ENCODE measurements at places on chromosomes 11 and 22.

- DNase-seq = peak; percentile 6
These were observed 602.2 kb downstream of the BUD13 start for GRCh38 chr11:116170526-116171120.

DNA sequence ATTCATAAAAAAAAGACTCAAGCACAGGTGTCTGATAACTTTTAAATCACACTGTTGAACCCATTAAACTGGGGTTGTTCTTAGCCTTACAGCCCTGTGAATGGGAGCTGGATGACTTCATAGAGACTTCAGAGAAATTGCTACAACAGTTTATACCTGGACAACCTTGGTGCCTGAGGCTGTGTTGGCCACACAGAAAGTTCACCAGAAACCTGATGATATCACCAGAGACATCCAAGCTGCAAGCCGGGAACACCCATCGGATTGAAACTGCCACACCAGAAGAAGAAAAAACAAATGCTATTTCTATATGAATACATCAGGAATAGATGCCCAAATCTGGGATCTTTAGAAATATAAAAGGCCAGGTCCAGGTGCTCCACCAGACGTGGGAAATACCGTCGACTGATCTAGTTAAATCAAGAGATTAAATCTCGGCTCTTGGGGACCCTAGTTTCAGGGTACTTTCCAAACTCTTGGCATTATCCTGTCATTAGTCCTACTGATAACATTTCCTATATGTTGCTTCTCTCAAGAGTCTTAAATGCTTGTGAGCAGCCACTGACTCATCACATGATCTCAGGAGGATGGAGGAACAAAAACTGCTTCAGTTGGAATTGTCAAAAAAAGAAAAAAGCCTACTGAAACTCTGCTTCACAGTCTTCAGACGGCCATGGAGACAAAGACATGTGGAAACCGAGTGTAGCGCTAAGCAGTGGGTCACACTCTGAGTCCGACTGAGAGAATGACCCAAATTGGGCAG is 28.6 kb upstream of the APOL5 start:
- DNase-seq = no peak

DNA sequence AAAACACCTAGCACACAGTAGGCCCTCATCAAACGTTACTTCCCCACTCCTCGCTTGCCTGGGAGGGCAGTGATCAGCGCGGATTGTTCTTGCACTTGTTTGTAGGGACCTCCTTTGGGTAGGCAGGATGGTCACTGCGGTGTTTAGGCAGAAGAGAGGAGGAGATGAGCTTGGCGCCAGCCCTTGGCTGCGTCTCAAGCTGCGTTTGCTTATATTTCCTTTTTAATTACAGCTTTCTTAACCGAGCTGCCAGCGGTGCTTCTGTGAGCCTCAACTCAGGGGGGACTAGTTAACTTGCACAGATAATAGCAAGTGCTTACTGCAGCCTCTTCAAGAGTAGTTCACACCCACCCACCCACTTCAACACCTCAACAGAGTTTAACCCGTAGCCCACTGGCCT is 15.1 kb downstream of the IFT27 start:
- no peak for DNase-seq

DNA sequence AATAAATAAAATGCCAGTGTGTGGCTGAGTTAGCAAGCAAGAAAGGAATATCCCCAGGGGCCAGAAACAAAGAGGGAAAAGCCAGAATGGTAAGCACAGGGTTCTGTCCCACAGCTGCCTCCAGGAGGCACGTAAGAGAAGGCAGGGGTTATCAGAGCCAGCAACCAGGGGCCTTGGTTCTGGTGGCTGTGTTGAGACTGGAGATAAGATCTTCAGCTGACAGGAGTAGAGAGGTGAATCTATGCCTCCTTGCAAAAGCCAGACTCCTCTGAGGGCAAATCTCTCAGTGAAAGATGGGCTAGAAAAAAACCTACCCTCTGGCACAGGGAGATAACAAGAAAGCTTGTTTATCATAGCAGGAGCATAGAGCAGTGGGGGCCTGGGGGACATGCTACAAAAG is 29.8 kb upstream of the NFAM1 start:
- no peak for DNase-seq

- peak; percentile 65 for DNase-seq
These were observed 44.3 kb downstream of the POLD3 start for GRCh38 chr11:74636630-74637184.

DNA sequence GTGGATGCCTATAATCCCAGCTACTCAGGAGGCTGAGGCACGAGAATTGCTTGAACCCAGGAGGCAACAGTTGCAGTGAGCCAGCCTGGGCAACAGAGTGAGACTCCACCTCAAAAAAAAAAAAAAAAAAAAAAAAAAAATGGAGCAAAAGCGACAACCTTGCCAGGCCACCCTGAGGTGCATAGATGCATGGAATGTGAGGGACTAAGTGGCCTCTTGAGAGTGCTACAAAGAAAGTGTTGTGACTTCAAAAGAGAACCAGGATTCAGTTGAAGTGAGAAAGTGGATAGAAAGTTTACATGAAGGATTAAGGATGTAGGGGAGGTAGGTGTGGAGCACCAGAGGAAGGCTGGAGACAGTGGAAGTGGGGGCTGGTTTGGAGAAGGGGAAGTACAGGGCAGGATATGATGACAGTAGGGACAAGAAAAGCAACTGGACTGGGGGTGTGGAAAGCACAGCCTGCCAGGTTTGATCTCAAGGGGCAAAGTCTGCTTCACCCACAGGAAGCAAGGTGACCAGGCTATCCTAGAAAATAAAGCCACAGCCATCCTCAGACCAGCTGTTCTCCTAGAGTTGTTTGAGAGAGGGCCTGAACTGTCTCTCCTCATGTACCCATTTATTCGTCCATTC is 36.0 kb upstream of the OLFML1 start:
- peak; percentile 20 for DNase-seq

DNA sequence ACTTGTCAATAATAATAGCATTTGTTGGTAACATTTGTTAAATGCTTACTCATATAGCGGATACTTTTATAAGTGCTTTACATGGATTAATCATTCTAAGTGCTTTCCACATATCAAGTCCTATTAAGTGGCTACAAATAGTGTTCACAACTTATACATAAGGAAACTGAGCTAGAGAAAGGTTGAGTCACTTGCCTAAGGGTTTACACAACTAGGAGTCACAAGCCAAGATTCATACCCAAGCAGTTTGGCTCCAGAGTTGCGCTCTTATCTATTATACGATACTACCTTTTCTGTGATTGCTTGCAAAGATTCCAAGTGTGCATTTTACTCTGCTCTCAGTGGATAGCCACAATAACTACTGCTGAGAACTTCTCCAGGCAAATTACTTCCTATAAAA is 215.9 kb upstream of the CCDC90B start:
- no peak for DNase-seq

- DNase-seq = peak; percentile 43
These were observed 30.3 kb upstream of the PRR5 start for GRCh38 chr22:44671742-44672141.

- peak; percentile 25 for DNase-seq
These were observed 1.4 kb downstream of the UCP2 start for GRCh38 chr11:73981051-73981805.

DNA sequence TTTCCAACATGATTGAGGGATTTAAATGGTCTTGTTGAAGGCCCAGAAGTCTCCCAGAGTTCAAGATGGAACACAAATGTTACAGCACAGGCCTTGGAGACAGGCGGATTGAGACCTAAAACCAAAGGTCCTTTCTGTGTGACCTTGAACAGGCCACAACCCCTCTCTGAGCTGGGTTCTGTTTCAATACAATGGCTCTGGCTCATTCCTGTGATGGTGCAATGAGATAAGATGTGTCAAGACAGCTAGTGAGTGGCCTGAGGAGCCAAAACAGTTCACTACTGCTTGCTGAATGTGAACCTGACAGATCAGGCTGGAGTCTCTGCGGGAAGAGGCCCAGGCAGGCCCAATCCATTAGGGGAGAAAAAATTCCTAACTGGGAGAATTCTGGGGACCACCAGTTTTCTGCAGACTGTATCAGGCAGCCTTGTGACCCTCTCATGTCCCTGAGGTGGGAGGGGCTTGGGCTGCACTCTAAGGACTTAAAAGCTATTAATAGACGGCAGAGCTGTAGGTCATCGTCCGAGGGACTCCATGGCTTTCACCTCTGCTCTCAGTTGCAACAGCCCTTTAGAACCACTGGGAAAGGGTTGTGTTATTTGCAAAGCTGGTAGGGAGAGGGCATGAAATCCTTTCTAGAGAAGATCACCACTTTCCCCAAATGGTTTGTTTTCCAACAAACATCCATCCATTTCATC is 126.1 kb upstream of the TEAD1 start:
- DNase-seq = no peak

GRCh38 chr11:6260207-6260726 is 629 bp downstream of the CCKBR start:
- no peak for DNase-seq

Data from NB4 (cell line).